ENCODE measurements at places on chromosomes 3 and 15.
A peak's percentile ranks its signal among the peaks of the same experiment; 100 is the strongest.

GRCh38 chr3:117047951-117048705, 338.5 kb downstream of the TUSC7 start:
- DNase-seq, result no peak

DNA sequence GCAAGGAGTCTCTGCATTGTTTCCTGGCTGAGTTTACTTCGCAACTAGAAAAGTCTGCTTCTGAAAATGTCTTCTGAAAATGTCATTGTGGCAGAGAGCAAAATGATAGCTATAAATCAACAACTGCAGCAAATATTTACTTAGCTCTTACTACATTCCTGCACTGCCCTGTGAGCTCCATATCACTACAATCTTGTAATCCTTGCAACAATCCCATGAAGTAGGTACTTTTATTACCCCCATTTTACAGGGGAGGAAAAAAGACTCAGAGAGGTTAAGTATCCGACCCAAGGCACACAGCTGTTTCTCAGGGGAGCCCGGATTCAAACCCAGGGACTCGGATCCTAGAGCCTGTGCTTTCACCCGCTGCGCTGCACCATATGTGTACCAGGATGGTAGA, 34.2 kb upstream of the SPTBN5 start:
- DNase-seq, result no peak

DNA sequence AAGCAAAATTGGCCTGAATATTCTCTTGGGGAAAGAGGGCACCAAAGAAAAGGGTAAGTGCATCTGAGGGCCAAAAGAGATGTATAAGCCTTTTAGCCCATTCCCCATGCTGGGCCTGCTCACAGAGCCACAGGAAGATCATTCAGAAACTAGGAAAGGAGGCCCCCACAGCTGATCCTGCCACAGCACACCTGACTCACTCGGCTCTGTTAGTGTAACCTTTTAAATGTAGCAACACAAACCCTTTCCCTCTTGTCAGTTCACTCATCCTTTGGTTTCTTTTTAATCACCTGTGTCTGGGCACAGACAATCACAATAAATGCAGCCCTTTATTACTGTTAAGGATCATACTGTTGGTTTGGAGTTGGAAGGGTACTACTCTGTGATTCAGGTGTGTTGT, 69.9 kb downstream of the PDCD6IP start:
- no peak for DNase-seq

- no peak for DNase-seq
These were observed 84.9 kb downstream of the B3GALNT1 start for GRCh38 chr3:161020256-161020655.

GRCh38 chr15:63086947-63087346, 34.7 kb upstream of the LACTB start:
- DNase-seq, result no peak

DNA sequence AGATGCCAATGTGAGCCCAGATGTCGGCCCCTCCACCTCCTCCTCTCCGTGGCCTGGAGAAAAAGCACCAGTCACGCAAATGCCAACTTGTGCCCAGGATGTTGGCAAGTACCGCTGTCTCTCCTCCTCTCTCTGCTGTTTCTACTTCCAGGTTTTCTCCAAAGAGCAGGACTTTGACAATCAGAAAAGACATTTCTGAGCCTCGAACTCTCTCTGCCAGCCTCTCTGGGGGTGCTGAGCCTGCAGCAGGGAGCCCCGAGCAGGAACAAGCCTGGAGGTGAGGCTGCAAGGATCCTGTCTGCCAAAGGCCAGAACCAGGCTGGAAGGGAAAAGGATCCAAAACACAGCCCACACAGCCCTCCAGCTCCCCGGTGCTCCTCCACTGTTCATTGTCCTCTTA, 89.7 kb downstream of the SEC22A start:
- DNase-seq, result no peak

- peak; percentile 93 for DNase-seq
These were observed 136.2 kb upstream of the PFN2 start for GRCh38 chr3:150106740-150107428.

DNA sequence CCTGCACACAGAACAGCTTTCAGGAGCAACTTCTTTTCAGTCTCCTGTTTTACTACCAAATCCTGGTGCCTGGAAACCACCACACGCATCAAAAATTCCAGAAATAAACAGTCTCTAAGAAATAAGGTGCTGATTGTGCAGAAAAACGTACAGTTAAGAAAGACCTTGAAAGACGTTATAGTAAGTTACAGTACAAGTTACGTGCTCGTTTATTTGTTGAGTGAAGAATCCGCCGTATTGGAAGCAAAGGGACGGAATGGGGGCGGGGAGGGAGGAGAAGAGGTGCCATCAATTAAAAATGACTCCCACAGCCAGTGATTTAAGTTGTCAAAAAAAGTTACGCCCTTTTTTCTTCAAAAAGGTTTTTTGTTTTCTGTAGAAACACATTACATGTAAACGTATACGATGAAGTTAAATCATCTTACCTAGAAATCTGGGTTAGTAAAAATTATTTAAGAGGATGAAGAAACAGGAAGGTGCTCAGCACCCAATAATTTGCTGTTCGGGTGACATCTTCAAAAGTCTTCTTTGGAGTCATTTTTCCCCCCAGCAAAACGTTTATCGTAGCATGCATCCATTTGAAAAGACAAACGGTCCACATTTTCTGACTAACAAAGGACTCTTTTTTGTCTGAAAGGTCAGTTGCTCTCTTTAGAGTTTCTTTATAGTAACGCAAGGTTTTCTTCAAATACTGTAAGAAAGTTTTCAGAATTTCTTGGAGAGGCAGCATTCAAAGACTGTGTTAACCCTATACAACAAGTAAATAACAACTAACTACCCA, 782 bp upstream of the UACA start:
- no peak for DNase-seq

DNA sequence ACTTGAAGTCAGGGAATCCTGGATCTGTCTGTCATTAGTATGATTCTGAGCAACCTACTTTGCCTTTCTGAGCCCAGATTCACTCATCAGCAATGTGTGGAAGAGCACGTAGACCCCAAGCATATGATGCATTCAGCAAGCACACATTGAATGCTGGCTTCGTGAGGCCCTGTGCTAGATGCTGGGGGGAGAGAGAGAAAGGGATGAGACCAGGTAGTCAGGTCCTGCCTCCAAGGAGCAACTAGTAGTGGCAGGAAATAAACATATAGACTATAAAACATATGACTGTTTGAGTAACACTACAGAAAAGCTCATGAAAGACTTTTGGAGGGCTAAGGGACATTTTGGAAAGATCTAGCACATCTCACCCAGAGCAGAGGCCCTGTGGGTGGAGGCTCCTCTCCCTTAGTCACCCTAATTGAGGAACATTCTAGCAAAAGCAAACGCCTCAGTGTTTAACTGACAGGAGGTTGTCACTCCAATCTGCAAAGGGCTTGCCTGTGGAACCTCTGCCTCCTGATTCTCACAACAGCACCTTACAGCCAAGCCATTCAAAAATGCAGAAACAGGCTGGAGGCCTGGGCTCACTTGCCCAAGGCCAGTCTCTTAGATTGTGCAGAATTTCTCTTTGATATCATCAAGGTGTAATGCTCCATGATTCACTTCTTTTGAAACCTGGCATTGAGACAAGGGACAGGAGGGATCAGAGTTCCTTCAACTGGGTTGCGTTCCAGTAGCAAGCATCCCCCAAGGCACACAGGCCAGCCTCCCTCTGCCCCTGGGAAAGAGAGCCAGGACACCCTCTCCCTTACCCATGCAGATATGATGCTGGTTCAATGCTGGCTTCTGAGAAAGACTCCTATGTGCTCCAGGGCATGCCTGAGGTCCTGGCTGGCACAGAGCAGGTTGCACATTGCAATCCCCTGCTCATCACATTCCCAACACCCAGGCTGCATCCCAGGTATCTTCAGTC, 26.1 kb downstream of the STARD5 start:
- no peak for DNase-seq
